Brain (organoid and tissue), 16 donors: ENCODE measurements at places on chromosomes 4 and X. TPM values are rescaled to one million over a fixed set of nuclear protein-coding genes. Genes with fewer than 3 reads are reported as not detected.

GRCh38 chrX:15356444-15356843 lies 21.1 kb upstream of the PIGA start:
- no peak for DNase-seq

DNA sequence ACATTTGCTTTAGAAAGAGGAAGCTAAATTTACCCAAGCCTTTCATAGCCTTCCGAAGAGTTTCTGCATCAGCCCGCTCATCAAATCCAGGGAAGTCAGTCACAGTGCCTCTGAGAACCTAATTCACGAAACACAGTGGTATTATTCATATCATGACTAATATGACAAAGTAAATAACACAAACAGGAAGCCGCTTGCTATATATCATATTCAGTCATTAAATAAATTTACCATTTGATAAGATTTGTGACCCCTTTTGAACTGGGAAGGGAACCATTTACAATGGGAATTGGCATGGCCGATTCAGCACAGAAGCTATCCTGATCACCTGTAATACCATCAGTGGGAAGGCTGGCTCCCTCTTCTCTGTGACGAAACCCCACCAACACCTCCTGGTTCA lies 10.5 kb downstream of the ANXA5 start:
- DNase-seq, result no peak

- DNase-seq, result no peak
Observed at GRCh38 chr4:143089847-143090246, 94.9 kb upstream of the USP38 start.

DNA sequence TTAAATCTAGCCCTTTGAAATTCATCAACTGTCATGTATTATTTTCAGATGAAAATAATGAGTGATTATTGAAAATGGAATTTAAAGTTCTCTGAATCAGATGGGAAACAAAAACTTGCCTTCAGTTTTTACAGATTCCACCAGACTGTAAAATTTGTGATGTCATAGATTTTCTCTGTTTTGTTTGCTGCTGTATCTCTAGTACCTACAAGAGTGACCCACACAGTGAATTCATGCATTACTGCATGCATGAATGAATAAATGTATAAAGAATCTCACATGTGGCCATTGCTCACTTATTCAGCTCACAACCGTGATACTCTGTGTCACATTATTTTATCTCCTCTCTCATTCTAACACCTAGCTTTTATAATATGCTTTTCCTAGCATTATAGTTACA lies 532.2 kb upstream of the AGA start:
- DNase-seq, result no peak

- DNase-seq, result no peak
Observed at GRCh38 chr4:123325241-123325681, 71.3 kb upstream of the SPRY1 start.

GRCh38 chr4:113534711-113535110 lies 226.8 kb downstream of the CAMK2D start:
- no peak for DNase-seq

GRCh38 chr4:47974566-47974965 lies 41.9 kb downstream of the CNGA1 start:
- DNase-seq, result no peak

DCAF8L2 gene
- not detected for polyA plus RNA-seq

KLHL4 gene
- polyA plus RNA-seq, result 2.1 TPM

SYTL5 gene
- 5.5 TPM for polyA plus RNA-seq

FRAS1 gene
- 6.3 TPM for polyA plus RNA-seq
